Body of pancreas (tissue), 4 donors: ENCODE measurements at places on chromosomes 7 and 10. TPM values are rescaled to one million over a fixed set of nuclear protein-coding genes. Genes with fewer than 3 reads are reported as not detected.

GRCh38 chr7:27345164-27345887 is 102.7 kb downstream of the EVX1 start:
- no peak for DNase-seq
- H3K27ac ChIP-seq, result no peak overlapping the region
- no peak overlapping the region for H3K4me3 ChIP-seq
- H3K36me3 ChIP-seq, result no peaks in the 10 kb centered on the region
- no peaks in the 10 kb centered on the region for H3K27me3 ChIP-seq

DNA sequence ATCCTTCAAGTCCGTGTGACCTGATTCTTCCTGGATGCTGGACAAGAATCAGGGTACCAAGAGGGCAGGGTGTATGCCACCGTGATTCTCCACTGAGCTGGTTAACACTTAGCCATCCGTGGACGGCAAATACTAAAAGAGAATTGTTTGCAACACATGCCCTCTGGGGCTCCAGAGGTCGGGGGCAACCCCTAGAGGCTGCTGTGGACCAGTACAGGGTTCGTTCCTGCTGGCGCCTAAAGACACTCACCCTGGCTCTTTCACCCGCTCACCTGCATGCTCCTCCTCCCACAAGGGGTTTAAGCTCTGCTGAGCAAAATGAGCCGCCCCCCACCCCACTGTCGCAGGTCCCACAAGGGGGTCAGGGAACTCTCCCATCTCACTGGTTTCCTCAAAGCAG is 148.7 kb upstream of the ITGB1 start:
- no peaks in the 10 kb centered on the region for H3K27me3 ChIP-seq
- DNase-seq, result no peak
- H3K27ac ChIP-seq, result no peak overlapping the region
- H3K36me3 ChIP-seq, result no peaks in the 10 kb centered on the region

- no peaks in the 10 kb centered on the region for H3K4me1 ChIP-seq
- H3K4me3 ChIP-seq, result no peak overlapping the region
- no peak for DNase-seq
Measured at GRCh38 chr10:131811630-131812403, 89.0 kb upstream of the PPP2R2D start.

- no peaks in the 10 kb centered on the region for H3K36me3 ChIP-seq
- H3K27me3 ChIP-seq, result no peaks in the 10 kb centered on the region
- H3K4me1 ChIP-seq, result no peaks in the 10 kb centered on the region
- DNase-seq, result no peak
- no peak overlapping the region for H3K4me3 ChIP-seq
- H3K27ac ChIP-seq, result no peak overlapping the region
Measured at GRCh38 chr7:50355817-50356178, 51.3 kb downstream of the IKZF1 start.

The PON1 gene
- total RNA-seq, result 0.78 TPM
